Progenitor cell of endocrine pancreas (in vitro differentiated cells): ENCODE measurements at places on chromosomes 5 and 9. TPM values are rescaled to one million over a fixed set of nuclear protein-coding genes. Genes with fewer than 3 reads are reported as not detected.

DNA sequence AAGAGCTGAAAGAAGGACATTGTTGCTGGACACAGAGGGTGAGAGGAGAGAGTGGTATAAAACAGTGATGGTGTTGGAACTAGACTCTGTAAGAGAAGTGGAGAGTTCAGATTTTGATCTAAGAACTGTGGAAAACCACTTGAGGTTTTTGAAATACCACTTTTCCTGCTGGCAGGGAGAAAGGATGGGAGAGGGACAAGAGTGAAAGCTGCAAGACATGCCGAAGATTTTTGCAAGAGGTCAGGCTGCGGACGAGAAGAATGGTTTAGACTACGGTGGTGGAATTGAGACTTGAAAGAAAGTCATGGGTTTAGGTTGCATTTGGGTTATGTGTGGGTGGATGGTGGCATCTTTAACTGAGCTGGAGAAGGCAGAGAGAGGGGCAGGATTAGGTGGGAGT is 202.2 kb upstream of the RPS23 start:
- no peak for DNase-seq

DNA sequence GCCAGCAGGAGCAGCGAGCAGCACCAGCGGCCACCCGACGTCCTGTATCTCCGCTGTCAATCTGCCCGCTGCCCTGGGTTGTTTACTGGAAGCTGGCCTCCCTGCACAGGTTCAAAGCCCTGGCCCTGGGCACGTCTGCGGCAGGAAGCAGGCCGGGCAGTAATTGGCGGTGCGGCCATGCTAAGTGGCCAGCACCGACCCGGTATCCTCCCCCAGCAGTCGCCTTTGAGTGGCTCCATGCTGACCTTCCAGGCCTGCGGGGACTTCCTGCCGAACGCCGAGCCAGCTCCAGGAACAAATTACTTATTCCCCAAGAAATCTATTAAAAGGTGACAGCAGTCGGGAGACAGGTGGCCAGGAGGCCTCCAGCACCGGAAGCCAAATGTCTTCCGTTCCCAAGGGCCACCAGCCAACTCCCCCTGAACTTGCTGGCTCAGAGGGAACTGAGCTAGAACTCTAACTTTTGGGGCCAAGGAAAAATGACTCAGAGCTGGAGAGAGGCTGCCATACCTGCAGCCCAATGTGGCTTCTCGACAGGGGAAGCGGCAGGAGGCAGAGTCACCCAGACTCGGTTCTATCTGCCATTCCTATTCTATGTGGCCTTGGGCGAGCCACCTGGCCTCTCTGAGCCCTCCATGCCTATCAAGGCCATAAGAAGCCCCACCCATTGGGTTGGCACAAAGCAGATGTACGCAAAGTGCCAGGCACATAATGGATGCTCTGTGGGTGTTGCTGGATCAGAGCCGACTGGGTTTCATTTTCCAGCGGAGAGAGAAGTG is 13.7 kb upstream of the PSMB7 start:
- no peak for DNase-seq

GRCh38 chr5:43985411-43985810 is 382.4 kb downstream of the NNT start:
- DNase-seq = no peak

DNA sequence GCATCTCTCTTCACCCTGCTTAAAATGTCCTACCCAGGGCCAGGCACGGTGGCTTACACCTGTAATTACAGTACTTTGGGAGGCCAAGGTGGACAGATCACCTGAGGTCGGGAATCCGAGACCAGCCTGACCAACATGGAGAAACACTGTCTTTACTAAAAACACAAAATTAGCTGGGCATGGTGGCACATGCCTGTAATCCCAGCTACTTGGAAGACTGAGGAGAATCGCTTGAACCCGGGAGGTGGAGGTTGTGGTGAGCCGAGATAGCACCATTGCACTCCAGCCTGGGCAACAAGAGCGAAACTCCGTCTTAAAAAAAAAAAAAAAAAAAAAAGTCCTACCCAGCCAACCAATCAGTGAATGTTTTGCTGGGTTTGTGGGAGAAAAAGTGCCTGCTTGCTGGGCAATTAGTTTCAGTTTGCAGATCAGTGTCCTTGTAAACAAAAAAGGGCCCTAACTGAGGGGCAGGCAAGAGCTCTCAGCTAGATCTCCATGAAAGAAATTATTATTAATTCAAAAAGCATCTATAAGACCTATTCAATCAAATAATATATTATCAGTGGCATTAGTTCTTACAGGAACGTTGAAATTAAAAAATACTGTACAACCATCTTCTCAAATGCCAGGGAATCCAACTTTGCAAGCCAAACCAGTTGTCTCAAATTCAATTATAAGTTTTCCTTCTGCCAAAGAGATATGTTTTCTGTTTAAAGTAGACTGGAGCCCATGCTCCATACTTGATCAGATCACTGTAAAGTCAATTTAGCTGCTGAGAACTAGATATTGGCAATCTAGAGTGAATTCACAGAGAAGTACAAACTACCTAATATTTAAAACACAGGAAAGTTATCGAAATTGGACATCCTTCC is 3.9 kb downstream of the MEGF9 start:
- DNase-seq = no peak

DNA sequence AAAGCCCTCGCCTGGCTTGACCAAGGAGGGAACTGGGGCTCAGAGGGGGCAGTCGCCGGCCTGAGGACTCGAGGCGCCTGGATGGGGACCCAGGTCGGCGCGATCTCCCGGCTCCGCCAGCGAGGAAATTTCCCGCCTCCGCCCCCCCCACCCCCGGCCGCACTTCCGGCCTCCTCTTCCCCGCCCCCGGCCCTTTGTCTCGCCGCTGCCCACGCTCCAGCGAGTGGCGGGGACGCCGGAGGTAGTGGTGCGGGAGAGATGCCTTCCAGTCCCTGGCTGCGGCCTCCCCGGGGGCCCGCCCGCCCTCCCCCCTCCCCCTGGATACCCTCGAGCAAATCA is 448 bp upstream of the GPRIN1 start:
- no peak for DNase-seq

- no peak for DNase-seq
These were observed 58.9 kb upstream of the ORM1 start for GRCh38 chr9:114263853-114264510.

DNA sequence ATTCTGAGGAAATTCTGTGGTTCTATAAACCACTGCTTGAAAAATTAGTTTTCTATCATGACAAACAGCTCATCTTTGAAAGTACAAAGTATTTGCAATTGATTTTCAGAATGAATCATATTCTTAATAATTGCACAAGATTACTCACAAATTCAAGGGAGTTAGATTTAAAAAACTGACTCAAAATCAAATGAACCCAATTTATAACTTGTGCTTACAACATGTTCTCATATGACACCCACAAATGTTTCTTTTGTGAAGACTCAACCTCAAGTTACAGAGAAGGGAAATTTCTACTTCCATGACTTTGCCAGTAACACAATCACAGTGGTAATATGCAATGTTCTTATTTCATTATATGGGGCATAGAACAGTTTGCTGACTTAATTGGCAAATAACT is 272.0 kb upstream of the ACTBL2 start:
- no peak for DNase-seq

DNA sequence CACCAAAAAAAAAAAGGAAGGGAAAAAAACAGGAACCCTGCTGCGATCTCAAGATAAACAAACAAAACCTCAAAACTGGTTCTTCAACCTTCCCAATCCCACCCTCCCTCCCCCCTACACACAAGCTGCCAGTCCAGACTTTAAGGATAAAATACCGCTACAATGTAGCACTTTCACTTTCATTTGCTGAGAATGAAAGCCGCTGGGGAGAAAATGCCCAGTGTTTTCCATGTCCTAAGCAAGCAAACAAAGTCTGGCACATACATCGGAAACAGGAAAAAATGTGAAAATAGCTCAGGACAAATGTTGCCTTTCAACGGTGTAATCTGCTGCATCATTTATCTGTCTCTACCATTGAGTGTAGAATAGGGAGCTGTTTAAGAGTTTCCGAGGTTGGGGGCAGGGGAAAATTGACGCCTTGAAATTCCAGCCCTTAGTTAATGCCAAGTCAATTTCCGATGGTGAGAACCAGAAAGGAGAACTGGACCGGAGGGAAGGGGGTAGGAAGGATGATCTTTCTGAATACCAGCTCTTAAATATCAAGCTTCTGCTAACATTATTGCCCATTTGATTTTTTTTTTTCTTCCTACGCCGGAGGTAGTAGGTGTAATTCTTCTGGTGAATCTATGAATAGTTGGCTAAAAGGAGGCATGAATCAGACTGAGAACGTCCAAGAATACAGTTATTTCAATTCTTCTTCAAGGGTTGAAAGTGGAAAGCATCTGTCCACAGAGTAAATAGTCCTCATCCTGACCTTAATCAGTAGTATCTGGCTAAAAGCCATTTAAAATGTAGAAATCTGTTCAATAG is 1.2 kb upstream of the ADAMTS6 start:
- no peak for DNase-seq

DNA sequence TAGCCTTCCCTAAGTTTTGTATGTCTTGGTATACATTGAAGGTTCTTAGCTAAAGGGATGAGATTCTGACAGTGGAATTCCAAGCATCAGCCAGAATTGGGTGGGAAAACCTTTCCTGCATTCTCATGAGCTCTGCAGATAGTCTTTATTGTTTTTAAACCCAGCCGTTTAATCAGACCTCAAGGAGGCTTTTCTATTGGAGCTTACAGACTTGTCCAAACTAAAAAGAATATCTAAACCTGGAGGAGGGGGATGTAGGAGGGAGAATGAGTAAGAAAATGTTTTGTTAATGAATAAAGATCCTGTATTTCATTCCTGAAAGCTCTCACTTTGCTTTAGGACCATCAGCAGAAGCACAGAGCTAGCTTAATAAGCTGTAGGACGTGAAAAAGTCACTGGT is 41.7 kb downstream of the EBF1 start:
- no peak for DNase-seq

DNA sequence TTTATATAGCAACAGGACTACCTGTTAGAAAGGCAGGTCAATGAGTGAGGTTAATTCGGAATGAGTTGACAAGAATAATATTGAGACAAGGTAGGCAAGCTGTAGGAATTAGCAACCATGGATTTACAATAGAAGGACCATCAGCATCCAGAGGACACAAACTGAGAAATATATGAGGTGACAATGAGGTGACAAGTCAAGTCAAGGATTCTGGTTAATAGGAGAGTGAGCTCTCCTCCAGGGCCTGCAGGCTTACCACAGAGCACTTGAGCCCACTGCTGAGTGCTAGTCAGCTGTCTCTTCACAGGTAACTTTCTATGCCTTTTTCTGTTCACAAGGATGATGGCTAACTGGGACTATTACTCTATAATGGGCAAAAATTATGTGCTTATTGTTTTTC is 227.2 kb downstream of the MRPS30 start:
- DNase-seq = no peak

DNA sequence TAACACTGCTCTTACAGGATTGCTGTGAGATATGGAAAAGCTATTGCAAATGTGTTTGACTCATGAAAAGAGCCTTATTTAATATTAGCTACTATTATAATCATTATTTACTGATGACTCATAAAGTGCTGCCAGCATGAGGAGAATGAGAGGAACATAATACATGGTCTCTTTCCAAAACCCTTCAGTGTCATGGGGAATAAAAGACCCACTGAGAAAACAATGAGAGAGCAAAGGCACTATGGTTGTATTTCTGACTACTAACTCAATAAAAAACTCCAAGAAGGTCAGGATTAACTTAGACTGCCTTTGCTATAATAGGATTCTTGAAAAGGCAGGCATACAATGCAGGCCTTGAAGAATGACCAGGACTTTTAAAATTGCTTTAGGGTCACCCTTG is 633.5 kb downstream of the DTWD2 start:
- no peak for DNase-seq

DNA sequence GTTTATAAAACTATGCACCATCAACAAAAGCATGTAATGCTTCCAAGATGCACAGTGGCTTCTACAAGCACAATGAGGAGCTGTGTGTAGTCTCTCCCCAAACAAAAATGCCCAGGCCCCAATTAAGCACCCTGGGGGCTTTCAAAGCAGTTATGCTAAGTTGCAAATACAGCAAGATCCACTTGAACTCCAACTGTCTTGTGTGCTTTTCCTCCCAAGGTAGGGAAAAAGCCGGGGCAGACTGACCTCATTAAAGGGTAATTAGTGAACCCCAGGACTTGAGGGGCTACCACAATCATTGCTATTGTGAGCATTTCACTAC is 13.1 kb downstream of the ZNF608 start:
- DNase-seq = no peak

GRCh38 chr5:96203761-96204160 is 229.3 kb downstream of the PCSK1 start:
- DNase-seq = no peak

- DNase-seq = no peak
These were observed 307.6 kb downstream of the PJA2 start for GRCh38 chr5:109102096-109102690.

DNA sequence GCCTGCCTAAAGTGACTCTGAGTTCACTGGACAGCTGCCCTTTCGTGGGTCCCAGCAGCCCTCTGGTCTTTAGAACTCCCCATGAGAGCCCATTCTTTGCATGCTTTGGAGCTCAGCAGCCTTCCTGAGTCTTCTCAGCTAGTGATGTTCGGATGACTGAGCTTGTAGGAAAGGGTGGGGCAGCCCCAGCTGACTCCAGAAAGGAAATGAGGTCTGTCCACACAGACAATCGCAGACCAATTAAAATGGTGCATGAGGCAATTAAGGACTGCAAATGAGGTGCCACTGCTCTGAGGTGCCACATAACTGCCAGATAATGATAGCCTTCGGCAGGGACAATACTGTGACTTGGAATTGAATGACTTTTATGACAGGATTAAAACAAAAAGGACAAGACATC is 25.4 kb upstream of the TOMM5 start:
- no peak for DNase-seq

- DNase-seq = no peak
These were observed 172.5 kb downstream of the CRB2 start for GRCh38 chr9:123528501-123528900.

GRCh38 chr5:171474230-171474813 is 54.9 kb downstream of the FGF18 start:
- no peak for DNase-seq

DNA sequence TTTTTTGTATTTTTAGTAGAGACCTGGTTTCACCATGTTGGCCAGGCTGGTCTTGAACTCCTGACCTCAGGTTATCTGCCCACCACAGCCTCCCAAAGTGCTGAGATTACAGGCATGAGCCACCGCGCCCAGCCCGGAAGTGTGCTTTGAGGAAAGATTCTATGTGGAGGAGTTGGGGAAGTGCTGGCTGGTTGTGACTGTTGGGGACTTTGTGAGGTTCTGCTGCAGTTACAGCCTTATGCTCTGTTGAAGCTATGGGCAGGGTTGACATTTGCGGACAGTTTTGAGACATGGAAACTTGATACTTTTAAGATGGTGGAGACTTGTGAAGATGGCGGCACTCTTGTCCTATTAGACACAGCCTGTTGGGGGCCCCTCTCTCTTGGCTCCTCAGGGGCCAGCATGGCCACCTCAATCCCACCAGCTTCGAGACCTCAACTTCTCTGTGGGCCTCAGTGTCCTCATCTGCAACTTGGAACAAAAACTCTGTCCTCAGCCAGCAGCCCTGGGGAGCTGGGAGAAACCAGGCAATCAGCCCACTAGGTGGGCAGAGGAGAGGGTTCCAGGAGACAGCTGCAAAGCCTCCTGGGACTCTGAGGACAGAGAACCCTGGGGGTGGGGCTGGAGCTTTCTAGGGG is 24.9 kb downstream of the C9orf50 start:
- DNase-seq = no peak

- DNase-seq = no peak
These were observed 42.6 kb downstream of the PSIP1 start for GRCh38 chr9:15468145-15468544.

GRCh38 chr9:117074784-117075520 is 339.9 kb downstream of the ASTN2 start:
- no peak for DNase-seq

- no peak for DNase-seq
These were observed 10.4 kb downstream of the ABLIM3 start for GRCh38 chr5:149151717-149152116.

The F2RL2 gene
- total RNA-seq = 0.16 TPM in 1 of 2 replicates, not detected in the other

The MZB1 gene
- 0.24 and 0.80 TPM in 2 replicates for total RNA-seq

The GNE gene
- 9.9 and 12.3 TPM in 2 replicates for total RNA-seq

The CTXN3 gene
- total RNA-seq = not detected in 2 replicates
